Dermis blood vessel endothelial cell (primary cell): ENCODE measurements at places on chromosomes 11 and 22. TPM values are rescaled to one million over a fixed set of nuclear protein-coding genes. Genes with fewer than 3 reads are reported as not detected.

OR2AG2 gene
- total RNA-seq = not detected in 2 replicates

KDELR3 gene
- total RNA-seq = 30.6 and 45.3 TPM in 2 replicates

OPCML gene
- not detected in 2 replicates for total RNA-seq

KDM4D gene
- 0.17 and 0.65 TPM in 2 replicates for total RNA-seq

NFAM1 gene
- not detected in 2 replicates for total RNA-seq

CD59 gene
- total RNA-seq = 931 and 1,060 TPM in 2 replicates

LGALS12 gene
- total RNA-seq = not detected in 2 replicates

FERMT3 gene
- 6.5 and 26.5 TPM in 2 replicates for total RNA-seq

FBLN1 gene
- total RNA-seq = 0.34 and 0.56 TPM in 2 replicates

RAG2 gene
- not detected in 2 replicates for total RNA-seq

FKBP2 gene
- total RNA-seq = 43.9 and 45.6 TPM in 2 replicates
